ENCODE measurements at places on chromosomes 16 and 17.

GRCh38 chr17:71237903-71238538 is 882.8 kb upstream of the SOX9 start:
- no peak for DNase-seq

DNA sequence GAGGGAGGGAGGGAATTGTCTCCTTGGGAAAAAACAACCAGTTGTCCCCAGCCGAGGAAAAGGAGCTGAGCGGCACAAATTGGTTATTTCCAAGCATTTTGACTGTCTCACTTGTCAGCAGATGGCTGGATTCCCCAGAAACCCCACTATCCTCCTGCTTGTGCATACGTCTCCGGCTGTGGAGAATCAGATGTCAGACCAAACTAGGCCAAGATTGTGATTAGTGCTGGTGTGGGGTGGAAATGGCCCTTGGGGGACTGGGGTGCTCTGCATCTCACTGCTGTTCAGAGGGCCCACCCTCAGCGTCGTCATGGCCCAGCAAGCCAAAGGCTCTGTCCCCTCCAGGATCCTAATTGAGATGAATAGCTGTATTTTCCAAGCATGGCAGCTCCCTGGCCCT is 131.7 kb upstream of the HSBP1 start:
- no peak for DNase-seq

- DNase-seq: no peak
Observed at GRCh38 chr16:73390936-73391335, 343.0 kb upstream of the ZFHX3 start.

DNA sequence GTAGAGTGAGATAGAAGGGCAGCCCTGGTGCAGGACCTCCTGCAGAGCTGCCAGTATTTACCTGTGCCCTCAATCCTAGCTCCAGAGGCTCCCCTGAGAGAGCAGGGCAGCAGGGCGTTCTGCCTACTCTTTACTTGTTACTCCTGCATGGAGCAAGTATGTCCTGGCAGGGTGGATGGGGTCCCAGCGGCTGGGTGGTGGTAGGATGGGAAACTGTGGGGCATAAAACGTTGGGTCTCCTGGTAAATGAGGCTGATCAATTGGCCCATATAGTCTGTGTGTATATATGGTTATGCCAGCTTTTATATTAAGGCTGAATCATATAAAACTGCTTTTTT is 192.0 kb downstream of the NTN1 start:
- no peak for DNase-seq

DNA sequence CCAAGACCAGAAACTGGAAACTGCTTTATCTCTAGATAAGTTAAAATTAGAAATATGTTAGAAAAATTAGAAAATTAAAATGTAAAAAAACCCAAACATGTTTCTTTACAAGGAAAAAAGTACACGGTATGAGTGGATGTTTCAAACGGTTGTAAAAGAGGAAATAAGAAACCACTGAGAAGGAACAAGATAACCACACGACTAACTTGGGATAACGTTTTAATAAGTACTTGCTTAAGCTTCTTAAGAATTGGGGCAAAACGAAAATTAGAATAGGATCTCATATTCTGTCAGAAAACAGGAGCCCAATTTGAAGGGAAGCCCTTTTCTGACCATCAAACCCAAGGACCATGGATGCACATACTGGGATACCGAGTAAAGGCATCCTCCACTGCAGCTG is 31.0 kb downstream of the MBTPS1 start:
- DNase-seq: no peak
